ENCODE measurements at places on chromosomes 5 and 9.

DNA sequence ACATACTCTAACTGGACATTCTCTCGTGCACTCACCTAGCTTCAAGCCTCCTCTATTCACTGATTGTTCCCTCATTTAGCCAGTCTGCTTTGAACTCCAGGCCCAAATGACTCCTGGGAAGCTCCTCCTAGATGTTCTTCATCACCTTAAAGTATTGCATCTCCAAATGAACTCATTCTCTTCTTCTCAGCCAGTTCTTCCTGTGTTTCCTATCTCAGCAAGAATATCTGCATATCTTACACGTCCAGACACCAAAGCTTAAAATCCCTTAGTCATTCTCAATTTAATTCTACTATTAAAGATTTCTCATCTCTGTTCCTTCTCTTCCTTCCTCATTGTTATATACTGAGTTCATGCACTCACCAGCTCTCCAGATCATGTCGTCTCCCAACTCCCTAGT, 118.6 kb upstream of the DAB2 start:
- no peak for DNase-seq

- DNase-seq, result no peak
Observed at GRCh38 chr5:127804886-127805426, 101.8 kb downstream of the CCDC192 start.

GRCh38 chr5:126525630-126526245, 69.3 kb downstream of the ALDH7A1 start:
- no peak for DNase-seq

DNA sequence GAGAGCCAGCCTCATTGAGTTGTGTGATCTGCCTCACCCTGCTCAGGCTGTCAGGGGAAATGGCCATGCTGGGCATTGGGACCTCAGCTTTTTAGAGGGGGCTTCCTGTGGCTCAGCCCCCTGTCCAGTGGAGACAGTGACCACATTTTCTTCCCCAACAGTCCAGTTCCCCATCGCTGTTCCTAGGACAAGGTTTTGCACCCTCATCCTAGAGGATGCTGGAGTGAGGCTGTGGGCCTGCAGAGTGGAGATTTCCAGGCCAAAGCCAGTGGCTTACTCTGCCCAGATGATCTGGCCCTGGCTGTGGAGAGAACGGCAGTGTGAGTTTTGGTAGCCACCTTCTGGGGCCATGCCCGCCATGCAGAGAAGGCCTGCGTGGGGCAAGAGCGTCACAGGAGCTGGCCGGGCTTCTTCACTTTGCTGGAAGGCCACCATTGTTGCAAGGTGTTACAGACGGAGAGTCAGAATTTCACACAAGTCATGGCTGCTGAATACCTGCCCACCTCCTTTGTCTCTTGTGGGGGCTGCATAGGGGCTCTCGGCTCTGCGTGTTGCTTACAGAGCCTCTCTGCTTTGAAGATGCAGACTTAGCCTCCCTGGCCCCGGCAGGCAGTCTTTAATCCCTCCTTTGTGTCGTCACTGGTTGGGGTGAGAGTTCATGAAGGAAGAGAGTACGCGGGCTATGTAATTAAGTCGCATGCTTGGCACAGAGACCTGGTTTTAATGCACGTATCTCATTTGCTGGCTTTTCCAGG, 35.2 kb upstream of the PITX1 start:
- no peak for DNase-seq

DNA sequence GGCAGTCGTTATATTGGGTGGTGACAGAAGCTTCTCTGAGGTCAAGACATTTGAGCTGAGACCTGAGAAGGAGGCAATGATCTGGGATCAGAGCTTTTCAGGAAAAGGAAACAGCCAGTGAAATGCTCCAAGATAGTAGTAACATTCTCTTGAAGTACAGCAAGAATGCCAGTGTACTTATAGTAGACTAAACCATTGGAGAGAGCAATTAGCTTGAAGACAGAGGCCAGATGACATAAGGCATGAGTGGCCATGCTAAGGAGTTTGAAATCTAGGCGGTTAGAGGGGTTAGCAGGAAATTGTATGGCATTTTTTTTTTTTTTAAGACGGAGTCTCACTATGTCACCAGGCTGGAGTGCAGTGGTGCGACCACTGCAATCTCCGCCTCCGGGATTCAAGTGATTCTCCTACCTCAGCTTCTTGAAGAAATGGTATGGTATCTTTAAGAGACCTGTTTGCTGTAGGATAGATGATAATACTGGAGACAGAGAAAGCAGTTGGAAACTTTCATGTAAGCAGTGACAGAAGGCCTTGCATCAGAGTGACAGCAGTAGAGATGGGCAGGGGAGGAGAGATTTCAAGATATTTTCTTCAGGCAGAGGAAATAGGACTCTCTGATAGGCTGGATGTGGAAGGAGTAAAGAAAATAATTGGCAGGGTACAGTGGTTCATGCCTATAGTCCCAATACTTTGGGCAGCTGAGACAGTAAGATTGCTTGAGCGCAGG, 482.2 kb upstream of the PAPPA start:
- DNase-seq, result no peak
